Fibroblast of the aortic adventitia (primary cell): ENCODE measurements at places on chromosomes 3 and 15.

GRCh38 chr3:18868911-18869689 is 279.2 kb upstream of the KCNH8 start:
- DNase-seq, result no peak

GRCh38 chr15:40957581-40958051 is 4.3 kb downstream of the CHAC1 start:
- DNase-seq, result peak; percentile 19

DNA sequence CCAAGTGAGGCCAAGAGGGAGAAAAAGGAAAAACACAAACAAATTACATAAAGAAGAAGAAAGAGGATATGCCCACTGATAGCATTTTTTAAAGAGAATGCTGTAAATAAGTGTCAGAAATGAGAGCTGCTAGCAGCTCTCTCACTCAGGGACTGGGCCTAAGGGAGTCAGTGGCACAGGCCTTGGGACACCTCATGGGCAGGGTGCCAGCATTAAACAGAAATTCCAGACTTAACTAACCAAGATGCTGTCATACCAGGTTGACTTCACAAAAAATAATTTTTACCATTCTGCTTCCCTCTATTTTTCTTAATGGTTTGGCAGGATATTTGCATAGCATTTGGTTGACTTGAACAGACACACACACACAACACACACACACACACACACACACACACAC is 92.3 kb upstream of the ADAMTSL3 start:
- DNase-seq, result no peak

DNA sequence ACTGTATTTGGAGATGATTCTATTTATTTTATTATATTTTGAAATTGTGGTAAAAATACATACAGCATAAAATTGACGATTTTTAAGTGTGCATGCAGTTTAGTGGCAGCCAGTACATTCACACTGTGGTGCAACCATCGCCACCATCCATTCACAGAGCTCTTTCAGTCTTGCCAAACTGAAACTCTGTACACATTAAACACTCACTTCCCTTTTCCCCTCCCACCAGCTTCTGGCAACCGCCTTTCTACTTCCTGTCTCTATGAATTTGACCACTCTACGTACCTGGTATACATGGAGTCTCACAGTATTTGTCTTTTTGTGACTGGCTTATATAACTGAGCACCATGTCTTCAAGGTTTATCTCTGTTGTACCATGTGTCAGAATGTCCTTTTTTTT is 303.3 kb upstream of the ATP10A start:
- DNase-seq, result no peak

DNA sequence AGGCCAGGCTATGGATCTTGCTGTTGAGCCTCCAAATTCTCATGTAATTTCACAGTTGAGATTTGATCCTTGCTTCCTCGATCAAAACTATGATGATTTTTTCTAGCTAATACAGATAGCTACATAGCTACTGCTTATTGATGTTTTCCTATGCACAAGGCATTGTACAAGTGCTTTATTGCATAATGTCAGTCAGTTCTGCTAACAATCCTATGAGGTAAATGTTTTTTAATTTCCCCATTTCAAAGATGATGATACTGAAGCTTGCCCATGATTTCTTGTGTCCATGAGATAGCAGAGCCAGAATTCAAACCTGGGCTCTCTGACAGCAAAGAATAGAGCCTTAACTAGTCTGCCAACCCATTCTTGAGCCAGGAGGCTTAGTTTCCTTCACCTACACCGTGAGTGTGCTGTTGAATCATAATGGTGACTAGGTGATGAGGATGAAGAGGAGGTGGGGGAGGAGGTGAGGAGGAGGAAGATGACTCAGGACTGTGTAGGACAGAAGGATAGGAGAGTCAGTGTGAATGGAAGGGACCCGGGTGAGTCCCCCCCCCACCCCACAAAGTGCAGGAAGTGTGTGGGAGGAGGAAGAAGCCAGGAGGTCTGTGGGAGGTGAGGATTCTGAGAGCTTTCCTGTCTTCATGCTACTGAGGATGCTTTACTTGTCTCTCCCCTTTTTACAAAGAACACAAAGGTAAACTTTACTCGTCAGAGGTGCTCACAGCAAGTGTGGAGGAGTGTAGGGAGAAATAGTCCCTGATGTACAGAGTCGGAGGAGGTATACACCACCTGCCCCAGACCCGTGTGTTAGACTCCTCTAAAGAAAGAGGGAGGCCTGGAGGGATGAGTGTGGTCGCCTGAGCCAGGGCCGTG is 3.6 kb downstream of the TAGLN3 start:
- DNase-seq, result no peak

DNA sequence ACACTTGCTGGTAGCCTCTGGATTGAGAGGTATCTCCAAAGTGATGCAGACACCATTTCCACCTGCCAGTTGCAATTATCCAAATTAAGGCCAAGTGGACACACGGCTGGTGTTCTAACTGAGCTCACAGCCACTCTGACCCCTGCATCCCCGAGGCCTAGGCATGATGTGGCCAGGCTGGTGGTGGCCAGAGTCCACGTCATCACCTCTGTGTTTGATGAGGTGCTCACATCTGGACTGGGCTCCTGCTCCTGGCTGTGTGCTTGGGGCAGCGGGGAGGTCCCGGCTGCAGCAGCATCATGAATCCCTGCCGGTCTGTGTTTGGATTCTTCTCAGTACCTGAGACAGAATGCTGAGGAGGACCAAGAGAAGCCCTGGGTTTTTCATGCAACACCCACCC is 4.9 kb downstream of the OXTR start:
- DNase-seq, result no peak

- DNase-seq, result peak; percentile 14
These were observed 198.3 kb downstream of the ERC2 start for GRCh38 chr3:56269755-56270535.

GRCh38 chr3:15505479-15506165 is 15.9 kb downstream of the COLQ start:
- DNase-seq, result no peak

DNA sequence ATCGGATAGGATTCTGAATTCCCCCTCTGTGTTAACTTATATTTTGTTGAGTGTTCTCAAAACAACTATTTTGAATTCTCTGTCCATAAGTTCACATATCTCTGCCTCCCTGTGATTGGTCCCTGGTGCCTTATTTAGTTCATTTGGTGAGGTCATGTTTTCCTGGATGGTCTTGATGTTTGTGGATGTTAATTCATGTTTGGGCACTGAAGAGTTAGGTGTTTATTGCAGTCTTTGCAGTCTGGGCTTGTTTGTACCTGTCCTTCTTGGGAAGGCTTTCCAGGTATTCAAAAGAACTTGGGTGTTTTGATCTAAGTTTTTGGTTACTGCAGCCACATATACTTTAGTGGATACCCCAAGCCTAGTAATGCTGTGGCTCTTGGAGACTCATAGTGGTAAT is 23.3 kb downstream of the PLSCR2 start:
- DNase-seq, result no peak

DNA sequence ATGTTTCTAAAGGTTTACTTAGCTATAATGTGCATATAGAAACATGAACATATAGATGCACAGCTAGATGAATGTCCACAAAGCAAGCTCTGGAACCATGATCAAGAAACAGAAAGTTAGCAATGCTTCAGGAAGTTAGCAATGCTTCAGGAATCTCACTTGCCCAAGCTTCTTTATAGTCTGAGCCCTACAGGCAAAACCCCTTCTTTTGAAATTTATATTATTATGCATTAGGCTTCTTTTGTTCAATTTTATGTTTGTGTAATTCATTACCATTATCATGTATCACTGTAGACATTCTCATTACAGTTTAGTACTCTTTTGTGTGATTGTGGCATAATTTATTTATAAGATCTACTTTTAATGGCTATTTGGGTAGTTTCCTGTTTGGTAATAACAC is 286.4 kb upstream of the BCHE start:
- peak; percentile 2 for DNase-seq

GRCh38 chr3:41448396-41448795 is 249.1 kb downstream of the CTNNB1 start:
- DNase-seq, result no peak

DNA sequence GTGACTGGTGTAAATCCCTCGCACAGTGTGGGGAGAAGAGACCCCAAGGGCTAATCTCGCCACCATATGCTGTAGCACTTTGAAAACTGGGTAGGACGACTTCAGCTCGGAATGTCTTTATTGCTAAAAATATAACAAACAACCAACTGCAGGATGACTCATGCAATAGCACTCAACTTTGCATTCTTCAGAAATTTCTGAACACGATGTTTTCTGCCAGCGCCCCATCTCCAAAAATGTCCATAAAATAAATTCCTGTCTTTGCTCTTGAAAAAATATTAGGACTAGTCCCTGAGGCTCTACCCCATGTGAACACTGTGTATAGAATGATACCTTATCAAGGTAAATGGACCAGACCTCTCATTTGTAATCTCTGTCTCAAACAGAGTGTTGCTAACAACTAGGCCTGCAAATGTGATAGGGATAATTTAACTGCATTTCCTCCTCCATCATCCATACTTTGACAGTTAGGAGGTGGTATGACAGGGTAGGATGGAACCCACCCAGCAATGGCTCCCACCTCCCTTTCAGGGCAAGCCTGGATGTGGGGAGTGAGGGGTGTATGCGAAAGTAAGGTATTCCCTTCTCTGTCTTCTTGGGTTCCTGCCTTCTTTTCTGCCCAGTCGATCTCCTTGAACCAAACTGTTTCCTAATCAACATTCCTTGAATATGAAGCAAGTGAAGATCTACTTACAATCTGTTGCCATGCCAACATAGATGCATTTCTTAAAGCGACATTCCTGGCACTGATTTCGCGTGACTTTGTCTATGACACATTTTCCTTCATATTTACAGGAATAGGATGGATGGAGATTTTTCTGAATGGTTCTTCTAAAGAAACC is 201.1 kb downstream of the NR1D2 start:
- DNase-seq, result peak; percentile 77

GRCh38 chr3:79380581-79380980 is 387.2 kb downstream of the ROBO1 start:
- DNase-seq, result no peak

GRCh38 chr15:39124155-39124552 is 456.7 kb upstream of the THBS1 start:
- no peak for DNase-seq

DNA sequence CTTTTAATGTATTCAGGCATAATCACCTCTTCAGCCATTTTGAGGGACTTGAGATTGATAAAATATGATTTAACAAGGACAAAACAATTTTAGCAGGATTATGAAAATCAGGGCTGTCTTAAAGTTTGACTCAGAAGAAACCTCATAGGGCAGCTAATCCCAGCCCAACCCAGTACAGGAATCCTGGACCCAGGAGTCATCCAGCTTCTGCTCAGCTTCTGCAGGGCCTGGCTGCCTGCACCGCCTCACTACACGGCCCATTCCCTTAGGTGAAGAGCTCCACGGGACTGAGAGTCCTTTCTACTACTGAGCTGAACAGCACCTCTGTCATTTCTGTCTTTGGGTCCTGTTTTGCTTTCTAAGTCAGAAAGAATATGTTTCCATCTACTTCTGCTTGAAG is 37.5 kb downstream of the ARHGAP31 start:
- peak; percentile 58 for DNase-seq

DNA sequence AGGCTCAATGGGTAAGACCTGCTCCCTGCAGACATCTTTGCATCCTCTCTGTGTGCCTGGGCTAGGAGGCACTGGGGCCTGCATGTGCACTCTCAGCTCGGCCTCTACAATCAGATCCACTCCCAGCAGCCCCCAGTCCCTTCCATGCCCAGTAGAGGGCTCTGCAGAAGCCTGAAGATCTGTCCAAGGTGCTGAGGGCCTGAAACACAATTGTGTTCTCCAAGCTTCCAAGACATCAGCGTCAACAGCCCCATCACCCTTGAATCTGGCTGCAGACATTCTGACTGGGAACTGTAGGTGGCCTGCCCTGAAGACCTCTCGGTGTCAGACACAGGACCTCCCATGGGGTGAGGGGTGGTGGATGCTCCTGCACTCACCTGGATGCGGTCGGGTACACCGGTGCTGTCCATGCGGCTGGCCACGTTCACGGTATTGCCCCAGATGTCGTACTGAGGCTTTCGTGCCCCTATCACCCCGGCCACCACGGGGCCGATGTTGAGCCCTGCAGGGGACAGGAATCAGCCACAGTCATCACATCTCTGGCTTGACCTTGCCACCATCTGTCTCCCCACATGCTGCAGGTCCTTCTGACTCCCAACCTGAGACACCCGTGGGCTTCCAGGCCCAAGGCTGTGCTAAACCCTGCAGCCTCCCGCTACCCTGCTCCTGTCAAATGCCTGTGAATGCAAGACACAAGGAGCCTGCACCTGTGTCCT is 84.7 kb downstream of the SEC22A start:
- peak; percentile 74 for DNase-seq

DNA sequence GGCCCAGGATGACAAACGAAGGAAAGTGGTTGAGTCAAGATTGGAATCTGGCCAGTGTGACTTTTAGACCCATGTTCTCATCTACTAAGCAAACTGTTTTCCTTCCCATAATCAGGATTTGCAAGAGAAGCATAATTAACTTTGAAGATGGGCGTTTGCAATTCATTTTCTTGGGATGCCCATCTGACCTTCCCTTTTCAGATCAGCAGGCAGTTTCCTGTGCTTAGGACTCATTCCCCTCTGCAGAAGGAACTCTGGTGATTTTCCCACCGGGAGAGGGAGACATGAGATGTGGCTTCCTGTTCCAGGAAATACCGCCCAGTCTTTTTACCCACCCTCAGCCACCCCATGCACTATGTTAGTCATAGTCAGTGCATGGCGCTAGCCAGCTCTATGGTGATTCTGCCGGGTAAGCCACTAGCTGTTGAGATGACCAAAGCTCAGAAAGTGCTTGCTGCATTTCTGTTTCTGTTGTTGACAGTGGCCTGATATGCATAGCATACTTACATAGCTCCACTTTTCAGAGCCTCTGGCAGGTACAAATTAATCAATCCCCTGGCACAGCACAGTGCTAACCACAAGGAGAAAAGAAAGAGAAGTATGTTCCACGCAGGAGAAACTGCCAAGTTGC is 129.4 kb downstream of the VGLL4 start:
- peak; percentile 88 for DNase-seq

- DNase-seq, result peak; percentile 62
These were observed 178.8 kb downstream of the KLHL25 start for GRCh38 chr15:85615930-85616329.

DNA sequence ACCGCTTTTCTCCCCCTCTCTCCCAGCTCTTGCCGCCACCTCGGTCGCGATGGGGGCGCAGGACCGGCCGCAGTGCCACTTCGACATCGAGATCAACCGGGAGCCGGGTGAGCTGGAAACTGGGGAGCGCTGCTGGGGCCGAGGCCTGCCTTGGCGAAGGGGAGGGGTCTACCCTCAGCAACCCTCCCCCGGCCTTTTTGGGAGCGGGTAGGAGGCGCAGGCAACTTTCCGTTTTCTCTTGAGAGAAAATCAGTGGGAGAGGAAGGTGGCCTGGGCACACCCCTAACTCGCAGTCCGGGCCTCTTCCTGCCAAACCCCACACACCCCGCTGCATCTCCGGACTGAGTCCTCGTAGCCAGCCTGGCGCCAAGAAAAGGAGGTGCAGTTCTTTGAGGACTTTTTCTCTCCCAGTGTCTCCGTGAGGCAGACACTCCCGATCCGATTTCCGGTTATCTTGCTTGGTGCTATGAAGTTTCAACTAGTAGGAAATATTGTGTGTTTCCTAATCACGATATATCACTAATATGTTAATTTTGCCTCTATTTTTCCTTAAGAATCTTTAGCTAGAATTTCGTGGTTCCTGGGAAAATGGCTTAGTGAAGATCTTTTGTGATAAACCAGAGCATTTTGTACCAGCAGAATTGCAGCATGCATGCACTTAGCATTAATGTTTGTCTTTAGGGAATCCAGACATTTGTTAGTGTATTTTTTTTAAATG is 631 bp downstream of the NKTR start:
- DNase-seq, result peak; percentile 60

- DNase-seq, result peak; percentile 28
These were observed 39.1 kb downstream of the SEMA5B start for GRCh38 chr3:122988508-122988907.

GRCh38 chr3:47054412-47054811 is 74.9 kb downstream of the NBEAL2 start:
- DNase-seq, result peak; percentile 26

GRCh38 chr3:144989807-144990206 is 1018.2 kb downstream of the DIPK2A start:
- DNase-seq, result peak; percentile 2
